Naive thymus-derived CD8-positive, alpha-beta T cell (primary cell): ENCODE measurements at places on chromosomes 11 and 22.

- no peak for DNase-seq
Measured at GRCh38 chr22:49271369-49271727, 556.3 kb downstream of the BRD1 start.

DNA sequence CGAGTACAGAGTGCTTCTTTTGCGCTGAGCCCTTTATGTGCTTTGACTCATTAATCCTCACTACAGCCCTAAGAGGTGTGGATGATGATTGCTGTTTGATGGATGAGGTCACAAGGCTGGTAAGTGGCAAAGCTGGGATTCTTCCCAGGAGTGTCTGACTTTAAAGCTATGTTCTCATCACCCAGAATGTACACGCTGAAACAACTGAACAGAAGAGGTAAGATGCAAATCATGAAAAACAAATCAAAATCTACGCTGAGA lies 37.7 kb upstream of the CREB3L1 start:
- DNase-seq, result no peak

DNA sequence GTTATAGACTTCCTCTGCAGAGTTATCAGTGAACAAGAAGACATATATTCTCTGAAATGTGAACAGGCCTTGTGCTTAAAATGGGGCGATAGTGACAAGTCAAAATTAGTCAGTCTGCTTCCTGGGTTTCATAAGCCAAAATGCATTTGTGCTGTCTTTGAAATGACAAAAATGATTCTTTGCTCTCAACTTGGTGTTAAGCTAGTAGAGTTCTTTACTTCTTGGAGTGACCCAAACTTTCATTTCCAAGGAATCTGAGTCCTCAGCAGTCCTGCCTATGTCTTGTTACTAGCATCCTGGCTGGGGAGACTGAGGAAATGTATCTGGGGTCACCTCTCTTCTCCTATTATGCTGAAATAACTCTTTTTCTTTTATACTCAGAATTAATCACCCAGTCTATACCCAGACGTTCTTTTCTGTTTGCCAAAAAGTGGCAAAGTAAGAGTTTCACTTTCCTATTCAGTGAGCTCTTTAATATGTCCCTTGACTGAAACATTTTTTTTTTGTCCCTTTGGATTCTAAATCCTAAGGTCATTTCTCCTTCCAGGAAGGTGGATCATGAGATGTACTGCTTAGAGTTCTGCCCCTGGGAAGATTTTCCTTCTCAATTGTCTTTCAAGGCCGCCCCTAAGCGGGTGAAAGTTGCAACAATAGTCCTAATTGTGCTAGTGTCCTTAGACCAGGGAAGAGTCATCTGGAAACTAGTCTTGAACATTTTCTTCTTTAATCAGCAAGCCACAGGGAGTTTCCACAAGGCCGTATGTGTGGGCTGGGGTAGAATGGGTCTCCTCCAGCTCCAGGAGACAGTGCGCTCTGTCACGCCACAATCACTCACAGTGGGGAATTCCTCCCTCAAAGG lies 53.0 kb upstream of the RDX start:
- no peak for DNase-seq

- DNase-seq, result no peak
Measured at GRCh38 chr22:36471341-36471821, 10.1 kb downstream of the TXN2 start.

DNA sequence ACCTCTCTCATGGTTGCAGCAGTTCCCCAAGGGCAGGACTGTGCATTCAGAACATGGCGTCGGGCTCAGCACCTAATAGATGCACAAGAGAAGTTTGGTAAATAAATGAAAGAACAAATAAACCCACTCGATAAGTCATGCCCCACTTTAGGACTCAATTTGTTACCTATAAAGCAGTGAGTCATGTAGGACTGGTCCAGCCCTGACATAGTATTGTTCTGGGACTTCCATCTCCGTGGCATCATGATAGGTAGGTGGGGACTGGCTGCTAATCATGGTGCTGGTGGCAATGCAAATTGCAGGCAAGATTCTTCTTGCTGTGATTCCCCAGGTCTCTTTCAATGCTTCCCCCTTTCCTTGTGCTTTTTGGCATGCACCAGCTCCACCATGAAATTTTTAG lies 118.2 kb upstream of the CSNK2A3 start:
- no peak for DNase-seq

- no peak for DNase-seq
Measured at GRCh38 chr11:93740031-93740729, 1.1 kb downstream of the TAF1D start.

- no peak for DNase-seq
Measured at GRCh38 chr22:27247701-27248434, 553.7 kb downstream of the MN1 start.

DNA sequence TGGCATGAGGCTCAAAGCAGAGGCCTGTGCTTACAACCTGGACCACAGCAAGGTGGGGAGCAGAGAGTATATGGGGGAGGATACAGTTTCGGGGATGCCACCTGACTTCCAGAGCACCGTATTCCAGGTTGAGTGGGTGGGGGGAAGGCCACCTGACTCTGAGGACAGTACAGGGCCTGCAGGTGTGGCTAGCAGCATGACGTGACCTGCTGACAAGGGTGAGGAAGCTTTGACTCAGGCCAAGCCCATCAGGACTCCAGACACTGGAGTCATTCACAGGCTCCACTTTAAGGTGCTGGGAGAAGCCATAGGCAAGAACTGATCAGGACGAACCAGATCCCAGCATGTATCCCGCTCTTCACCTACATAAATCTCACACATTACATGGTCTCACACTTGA lies 34.6 kb upstream of the CRTAM start:
- DNase-seq, result no peak

DNA sequence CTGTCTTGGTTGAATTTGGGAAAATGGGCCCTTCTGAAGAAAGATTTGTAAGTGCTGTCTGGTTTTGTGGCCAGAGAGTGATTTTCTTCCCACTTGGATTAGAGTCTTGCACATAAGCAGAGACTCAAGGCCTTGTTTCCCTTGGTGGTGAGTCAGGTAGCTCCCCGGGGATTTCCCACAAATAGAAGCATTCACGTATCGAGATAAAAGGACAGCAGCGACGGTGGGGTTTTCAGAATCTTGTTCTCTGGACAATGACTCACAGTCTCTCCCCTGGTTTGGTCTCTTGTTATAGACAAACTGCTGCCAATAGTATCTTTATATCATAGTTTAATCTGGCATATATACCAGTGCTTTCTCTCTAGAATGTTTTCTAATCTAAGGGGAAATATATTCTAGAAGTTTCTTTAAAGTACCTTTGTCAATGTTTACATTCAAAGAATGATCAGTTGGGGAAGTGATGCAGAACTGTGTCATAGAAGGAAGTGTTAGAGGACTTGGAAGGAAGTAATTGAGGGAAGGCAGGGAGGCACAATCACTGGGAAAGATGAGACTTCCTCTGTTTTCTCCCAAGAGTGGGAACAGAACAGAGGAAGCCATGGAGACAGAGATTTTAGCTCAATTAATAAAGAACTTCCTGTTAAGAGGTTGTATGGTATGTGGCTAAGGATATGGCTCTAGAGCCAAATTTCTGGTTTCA lies 18.1 kb downstream of the POLA2 start:
- DNase-seq, result no peak

GRCh38 chr11:70528046-70528793 lies 129.9 kb downstream of the CTTN start:
- no peak for DNase-seq

GRCh38 chr11:17573526-17573925 lies 26.5 kb downstream of the OTOG start:
- no peak for DNase-seq

DNA sequence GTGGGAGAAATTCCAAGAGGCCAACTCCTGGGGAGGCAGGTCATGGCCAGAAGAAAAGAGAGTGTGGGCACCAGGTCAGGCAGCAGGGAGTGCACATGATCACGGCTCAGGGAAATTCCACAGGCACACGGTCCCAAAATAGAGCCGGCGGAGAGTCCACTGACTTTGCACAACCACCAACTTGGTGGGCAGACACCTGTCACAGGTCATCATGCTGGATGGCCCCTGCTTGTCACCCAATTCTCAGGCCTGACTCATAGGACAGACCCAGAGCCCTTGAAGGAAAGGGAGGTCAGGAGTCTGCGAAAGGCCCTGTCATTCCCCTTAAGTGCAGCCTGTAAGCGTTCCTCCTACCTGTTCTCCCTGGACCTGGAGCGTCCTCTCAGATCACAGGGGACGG lies 15.8 kb downstream of the APOL2 start:
- DNase-seq, result no peak

DNA sequence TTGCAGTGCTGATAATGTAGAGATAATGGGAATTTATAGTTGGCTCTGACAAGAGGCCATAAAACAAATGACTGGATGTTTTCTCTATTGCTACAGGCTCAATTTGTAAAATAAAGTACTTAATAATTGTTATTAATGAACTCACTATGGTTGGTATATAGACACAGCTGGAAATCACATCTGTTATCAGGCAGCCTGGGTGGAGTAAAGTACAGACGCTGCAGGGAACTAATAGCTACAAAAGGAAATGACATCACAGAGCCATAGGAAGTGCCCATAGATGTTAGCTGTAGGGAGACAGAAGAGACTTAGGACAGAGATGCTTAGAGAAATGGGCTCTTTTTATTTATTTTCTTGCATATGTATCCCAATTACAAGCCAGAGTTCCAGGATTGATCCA lies 81.0 kb upstream of the SNX19 start:
- no peak for DNase-seq

DNA sequence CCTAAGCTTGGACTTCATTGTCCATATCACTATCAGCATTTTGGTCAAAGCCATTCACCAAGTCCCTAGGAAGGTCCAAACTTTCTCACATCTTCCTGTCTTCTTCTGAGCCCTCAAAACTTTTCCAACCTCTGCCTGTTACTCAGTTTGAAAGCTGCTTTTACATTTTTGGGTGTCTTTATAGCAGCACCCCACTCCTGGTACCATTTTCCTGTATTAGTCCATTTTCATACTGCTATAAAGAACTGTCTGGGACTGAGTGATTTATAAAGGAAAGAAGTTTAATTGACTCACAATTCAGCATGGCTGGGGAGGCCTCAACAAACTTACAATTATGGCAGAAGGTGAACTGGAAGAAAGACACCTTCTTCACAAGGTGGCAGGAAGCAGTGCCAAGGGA lies 717.0 kb upstream of the CCDC90B start:
- DNase-seq, result no peak

- DNase-seq, result no peak
Measured at GRCh38 chr11:35531246-35531645, 5.8 kb upstream of the PAMR1 start.

- DNase-seq, result no peak
Measured at GRCh38 chr11:130677486-130678153, 229.2 kb downstream of the ADAMTS15 start.

DNA sequence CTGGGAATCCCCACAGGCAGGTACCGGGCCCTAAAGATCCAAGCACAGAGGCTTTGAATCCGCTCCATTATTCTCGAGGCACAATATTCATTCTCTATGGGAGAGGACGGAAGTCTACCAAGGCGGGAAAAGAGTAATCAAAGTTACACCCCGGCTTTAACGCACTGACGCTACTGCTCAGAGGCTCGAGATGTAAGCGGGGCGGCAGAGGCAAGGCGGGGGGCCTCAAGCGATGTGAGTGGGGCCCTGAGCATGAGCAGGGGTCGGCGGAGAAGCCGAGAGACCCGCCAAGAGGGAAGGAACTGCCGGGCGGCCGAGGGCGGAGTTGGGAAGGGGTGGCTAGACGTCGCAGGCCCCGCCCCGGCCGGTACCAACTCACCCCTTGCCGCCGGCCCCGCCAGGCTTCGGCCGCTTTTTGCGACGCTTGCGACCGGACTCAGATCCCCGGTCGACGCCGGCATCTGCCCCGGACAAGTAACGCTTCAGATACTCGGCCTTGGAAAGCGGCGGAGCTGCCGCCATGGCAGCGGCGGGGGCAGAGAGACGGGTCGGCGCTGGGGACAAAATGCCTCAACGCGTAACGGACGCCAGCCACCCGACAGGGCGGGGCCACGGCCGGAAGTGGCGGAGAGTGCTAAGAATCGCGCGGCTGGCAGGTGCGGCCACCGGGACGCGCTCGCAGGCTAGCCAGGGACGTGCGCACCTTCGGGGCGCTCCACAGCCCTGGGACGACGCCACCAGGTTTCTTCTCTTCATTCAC lies at the start of gene BUD13:
Gene BUD13, minus strand, starts transcription at position 545 of the 760 bp plus-strand sequence. Its CDS starts 23 bp downstream, at position 522.
- DNase-seq, result peak; percentile 94

GRCh38 chr11:31932879-31933278 lies 121.8 kb upstream of the PAX6 start:
- no peak for DNase-seq

DNA sequence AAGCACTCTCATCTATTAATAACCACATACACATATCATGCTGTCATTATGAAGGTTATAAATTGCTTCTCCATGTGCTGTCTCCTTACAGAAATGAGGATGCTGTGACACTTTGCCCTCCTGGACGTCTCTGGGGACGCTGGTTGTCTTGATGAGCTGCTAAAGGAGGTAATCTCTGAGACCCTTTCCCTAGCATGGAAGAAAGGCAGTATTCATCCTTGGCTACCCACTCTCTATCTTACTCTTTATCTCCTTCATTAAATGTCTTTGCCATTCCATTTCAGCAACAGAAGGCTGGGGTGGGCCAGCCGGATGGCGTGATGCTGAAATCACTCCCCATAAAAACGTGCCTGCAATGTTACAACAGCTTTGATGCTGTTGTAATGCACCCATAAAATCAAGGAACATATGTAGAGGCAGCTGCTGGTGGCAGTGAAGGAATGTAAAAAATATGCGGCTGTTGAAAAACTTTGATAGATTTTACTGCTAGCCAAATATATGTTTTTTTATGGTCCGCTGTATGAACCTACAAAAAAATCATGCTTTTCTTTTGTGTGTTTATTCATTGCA lies 715.1 kb upstream of the API5 start:
- DNase-seq, result no peak

- DNase-seq, result no peak
Measured at GRCh38 chr22:44892243-44892642, 117.6 kb downstream of the PHF21B start.

GRCh38 chr11:7600205-7600775 lies 73.0 kb downstream of the CYB5R2 start:
- DNase-seq, result no peak

GRCh38 chr22:22396741-22397291 lies 111.7 kb downstream of the ZNF280B start:
- no peak for DNase-seq

DNA sequence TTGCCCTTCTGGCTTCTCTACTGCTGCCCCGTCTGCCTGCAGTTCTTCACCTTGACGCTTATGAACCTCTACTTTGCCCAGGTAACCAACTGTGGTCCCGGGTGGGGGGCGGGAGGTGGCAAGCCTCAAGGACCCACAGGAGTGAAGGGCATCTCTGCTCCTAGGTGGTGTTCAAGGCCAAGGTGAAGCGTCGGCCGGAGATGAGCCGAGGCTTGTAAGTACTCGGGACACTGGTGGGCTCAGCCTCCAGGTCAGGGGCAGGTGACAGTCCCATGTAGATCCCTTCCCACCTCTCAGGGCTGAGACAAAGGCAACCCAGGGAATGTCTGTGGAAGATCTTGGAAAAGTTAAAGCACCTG lies 1.1 kb downstream of the GPR137 start:
- no peak for DNase-seq

- DNase-seq, result no peak
Measured at GRCh38 chr11:636511-637332, at the start of gene DRD4. DRD4 (plus strand) TSS chr11:637269; CDS start chr11:637305, 36 bp downstream.

GRCh38 chr11:91664521-91664920 lies 560.1 kb upstream of the FAT3 start:
- no peak for DNase-seq

GRCh38 chr11:101470419-101470818 lies 113.4 kb downstream of the TRPC6 start:
- DNase-seq, result no peak

GRCh38 chr22:44453441-44454112 lies 44.5 kb downstream of the RTL6 start:
- no peak for DNase-seq

GRCh38 chr11:18485913-18486528 lies 30.4 kb downstream of the LDHAL6A start:
- DNase-seq, result no peak
